ENCODE measurements at places on chromosomes 7 and 10.

DNA sequence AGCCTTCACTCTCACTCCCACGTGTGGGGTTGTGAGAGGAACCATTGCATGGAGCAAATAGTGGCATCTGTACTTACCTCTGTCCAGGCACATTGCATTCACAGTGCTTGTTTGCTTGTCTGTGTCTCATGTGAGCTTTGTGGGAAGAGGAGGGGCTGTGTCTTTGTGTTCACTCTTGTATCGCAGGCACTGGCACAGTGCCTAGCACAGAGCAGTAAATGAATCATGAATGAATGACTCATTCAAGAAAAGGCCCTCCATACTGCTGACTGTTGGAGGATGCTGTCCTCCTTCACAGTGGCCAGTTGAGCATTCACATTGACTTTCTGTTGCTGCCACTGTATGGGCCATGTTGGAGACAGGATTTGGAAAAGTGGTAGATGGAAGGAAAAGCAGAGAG is 125.3 kb downstream of the SORCS3 start:
- DNase-seq, result no peak

DNA sequence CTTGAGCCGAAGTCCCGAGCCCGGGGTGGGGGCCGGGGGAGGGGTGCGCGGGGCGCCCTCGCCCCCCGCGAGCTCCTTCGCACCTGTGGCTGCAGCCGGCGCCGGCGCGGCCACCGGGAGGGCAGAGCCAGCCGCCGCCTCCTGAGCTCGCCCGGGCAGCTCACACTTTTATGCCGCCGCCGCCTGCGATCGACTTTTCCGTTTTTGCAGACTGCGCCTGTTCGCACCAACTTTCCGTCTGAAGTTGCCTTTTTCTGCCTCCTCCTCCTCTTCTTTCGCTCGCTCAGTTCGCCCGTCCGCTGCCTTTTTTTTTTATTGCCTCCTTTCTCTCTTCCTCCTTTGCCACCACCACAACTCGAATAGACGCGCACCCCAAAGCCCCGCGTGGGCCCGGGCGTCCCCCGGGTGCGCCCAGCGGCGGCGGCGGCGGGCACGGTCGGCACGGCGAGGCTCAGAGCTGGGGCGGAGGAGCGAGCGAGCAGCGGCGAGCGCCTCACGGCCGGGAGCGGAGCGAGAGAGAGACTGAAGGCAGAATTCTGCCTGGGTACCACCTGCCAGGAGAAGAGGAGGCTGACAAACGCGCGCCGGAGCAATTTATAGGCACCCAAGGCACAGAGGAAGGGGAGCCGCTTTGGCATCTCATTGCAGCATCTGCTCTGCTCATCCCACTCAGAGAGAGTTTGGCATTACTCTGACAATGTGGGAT is at the start of gene C1QL3:
C1QL3 (minus strand) TSS at position 569 of the 706 bp plus-strand sequence. CDS start 814 bp downstream, outside the sequence.
- DNase-seq, result peak; percentile 20

DNA sequence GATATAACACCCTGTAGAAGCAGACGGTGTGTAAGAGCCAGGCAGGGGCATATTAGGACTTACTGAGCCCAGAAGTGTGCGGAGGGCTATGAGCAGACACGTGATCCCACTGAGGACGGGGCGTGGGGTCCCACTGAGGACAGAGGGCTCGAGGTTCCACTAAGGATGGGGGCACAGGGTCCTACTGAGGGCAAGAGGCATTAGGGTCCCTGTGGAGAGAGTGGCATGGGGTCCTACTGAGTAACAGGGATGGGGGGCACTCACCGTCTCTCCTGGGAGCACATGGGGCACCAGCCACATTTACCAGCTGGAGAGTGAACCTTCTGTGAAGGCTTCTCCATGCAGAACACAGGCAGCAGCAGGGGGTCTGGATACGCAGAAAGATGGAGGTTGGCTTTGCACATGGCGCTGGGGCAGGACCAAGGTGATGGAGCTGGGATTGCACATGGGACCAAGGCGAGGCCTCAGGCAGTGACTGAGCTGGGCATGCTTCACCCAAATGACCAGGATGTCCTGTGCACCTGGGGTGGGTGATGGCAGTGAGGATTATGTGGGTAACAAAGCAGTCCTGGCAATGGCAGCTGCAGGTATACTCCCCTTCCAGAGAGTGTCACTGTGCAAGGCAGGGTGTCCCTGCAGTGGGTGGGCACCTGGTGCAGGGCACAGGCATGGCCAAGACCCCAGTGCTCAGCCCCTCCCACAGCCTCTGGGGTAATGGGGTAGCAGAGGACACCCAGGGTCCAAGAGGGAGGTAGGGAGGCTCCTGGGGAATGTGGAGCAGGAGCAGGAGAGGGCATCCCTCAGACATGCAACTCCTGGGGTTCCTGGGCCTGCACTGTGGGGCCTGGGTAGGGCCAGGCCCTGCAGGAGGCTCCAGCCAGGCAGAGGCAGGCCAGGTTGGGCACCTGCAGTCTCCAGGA is 278.1 kb downstream of the TCERG1L start:
- DNase-seq, result no peak

GRCh38 chr10:99435986-99436638 is 5.7 kb upstream of the GOT1 start:
- no peak for DNase-seq

GRCh38 chr10:110326351-110327032 is 21.8 kb upstream of the SMNDC1 start:
- no peak for DNase-seq

- DNase-seq, result no peak
Observed at GRCh38 chr7:29197916-29198315, 3.3 kb downstream of the CHN2 start.

DNA sequence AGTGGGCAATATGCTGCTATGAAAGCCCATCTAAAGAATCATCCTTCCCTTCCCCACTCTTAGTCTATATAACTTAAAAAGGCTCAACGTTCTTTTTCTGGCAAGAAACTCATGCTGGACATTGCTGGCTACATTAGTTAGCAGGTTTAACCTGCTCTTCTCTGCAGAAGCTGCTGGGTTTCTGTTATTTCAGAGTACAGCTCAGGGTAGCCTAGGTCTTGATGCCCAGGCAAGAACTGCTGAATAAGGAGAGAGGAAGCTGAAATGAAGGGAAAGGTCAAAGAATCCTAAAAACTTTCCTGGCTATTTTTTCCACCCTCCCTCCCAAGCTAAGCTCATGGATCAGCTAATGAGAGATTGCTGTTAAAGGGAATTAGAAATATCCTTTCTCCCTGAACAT is 79.4 kb downstream of the ANKIB1 start:
- DNase-seq, result no peak

DNA sequence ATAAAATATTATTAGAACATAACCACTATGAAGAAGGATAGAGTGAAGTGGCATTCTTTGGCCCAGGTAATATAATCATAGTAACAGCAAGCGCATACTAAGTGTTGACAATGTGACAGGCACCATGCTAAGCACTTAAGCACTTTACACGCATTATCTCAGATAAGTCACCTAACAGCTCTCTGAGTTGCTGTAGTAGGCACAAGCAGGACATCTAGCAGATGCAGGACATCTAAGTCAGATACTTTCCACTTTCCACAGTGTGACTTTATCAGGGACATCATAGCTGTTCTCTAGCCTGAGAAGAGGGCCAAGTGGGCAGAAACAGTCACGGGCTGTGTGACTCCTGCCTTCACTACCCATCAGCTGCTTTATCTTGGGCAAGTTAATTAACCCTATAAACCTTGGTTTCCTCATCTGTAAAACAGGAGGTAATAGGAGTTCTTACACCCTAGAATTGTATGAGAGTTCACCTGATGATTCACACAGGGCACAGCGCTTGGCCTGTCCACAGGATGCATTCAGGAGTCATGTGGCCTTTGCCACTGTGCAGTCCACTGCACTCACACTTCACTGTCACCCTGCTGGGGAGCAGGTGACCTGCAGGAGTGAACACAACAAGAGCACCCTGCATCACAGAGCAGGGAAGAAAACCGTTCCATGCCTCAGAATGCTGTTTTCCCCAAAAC is 12.5 kb downstream of the LIPA start:
- DNase-seq, result no peak

DNA sequence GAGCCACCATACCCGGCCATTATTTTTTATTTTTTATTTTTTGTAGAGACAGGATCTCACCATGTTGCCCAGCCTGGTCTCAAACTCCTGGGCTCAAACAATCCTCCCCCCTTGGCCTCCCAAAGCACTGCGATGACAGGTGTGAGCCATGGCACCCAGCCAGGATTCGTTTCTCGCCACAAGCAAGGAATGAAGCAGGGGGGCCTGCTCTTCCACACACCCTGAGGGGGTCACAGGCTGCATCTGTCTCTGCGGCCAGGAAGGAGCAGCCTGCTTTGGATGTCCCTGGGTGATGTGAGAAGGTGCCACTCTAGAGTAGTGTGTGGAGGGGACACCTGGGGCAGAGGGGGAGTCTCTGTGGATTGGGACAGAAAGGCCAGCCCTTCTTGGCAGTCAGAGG is 61.3 kb upstream of the TNRC18 start:
- no peak for DNase-seq

DNA sequence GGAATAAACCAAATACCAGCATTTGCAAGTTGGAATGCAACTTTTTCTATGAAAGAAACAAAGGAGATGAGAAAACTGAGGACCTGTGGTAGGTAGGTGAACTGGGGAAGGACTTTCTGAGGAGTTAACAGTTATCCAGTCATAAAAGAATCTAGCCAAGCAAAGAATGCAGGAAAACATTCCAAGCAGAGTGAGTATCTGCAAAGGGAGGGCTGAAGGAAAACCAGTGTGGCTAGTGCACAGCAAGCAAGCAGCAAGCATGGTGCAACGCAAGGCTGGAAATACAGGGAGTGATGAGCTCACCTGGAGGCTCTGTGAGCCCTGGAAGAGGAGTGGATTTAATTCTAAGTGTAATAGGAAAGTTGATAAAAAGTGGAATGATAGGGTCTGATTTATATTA is 44.0 kb downstream of the RTKN2 start:
- DNase-seq, result no peak

- no peak for DNase-seq
Observed at GRCh38 chr10:69449841-69450240, 1.4 kb upstream of the TSPAN15 start.

DNA sequence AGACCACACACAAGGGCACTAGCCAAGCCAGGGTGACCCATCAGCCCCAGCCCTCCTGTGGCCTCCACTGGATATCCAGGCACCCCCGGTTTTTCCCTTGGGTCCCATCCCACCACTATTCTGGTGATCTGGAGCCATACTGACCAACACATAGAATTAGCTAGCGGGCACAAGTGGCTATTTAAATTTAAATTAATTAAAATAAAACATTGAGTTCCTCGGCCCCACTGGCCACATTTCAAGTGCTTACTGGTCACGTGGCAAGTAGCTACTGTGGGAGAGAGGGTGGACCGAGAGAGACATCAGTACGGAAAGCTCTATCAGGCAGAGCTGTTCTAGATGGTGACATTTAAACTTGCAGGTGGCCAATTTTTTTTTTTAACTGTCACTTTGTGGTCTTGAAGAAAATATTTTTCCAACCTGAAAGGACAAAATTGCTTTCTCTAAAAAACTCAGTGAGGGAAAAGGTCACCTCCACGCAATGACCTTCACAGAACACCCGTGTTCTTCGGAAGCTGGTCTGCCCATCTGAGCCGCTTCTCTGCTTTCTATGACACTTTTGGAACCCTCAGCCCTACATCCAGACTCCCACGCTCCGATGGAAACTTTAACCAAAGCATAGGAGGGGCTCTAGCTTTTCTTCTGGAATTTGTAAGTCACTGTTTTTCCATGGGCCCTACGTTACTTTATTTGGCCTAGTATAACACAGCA is 30.0 kb downstream of the HIPK2 start:
- no peak for DNase-seq

- DNase-seq, result no peak
Observed at GRCh38 chr10:107443813-107444212, 279.3 kb upstream of the SORCS1 start.

DNA sequence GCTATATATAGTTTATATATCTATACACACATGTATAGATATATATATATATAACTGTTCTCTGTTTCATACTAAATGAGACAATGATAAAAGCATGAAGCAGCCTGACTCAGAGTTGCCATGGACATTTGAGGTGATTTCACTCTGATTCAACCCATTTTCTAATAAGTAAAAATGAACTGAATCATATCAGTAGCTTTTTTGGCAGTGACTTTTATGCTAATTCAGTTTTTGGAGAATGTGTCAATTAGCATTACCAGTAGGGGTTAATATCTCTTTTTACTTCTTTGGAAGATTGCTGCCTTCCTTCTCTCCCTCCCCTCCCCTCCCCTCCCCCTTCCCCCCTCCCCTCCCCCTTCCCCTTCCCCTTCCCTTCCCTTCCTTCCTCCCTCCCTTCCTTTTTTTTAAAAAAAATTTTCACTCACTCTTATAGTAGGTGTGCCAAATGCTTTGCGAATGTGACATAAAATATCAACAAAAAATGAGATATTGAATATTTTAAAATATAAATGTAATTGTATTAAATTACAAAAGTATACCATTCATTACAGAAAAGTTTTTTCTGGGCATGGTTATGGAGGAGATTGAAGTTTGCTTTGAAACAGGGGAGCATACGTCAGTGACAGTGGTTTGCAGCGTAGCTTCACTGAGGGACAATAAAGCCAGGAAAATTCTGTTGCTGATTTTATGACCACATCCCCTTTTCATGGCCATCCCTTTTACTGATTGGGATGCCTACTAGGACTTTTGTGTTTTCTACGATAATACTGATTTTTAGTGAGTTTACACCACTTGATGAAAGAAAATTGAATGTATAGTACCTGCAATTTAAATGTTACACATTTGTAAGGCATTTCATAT is 64.0 kb upstream of the KLF6 start:
- no peak for DNase-seq

- no peak for DNase-seq
Observed at GRCh38 chr7:51223505-51223904, 93.1 kb downstream of the COBL start.

DNA sequence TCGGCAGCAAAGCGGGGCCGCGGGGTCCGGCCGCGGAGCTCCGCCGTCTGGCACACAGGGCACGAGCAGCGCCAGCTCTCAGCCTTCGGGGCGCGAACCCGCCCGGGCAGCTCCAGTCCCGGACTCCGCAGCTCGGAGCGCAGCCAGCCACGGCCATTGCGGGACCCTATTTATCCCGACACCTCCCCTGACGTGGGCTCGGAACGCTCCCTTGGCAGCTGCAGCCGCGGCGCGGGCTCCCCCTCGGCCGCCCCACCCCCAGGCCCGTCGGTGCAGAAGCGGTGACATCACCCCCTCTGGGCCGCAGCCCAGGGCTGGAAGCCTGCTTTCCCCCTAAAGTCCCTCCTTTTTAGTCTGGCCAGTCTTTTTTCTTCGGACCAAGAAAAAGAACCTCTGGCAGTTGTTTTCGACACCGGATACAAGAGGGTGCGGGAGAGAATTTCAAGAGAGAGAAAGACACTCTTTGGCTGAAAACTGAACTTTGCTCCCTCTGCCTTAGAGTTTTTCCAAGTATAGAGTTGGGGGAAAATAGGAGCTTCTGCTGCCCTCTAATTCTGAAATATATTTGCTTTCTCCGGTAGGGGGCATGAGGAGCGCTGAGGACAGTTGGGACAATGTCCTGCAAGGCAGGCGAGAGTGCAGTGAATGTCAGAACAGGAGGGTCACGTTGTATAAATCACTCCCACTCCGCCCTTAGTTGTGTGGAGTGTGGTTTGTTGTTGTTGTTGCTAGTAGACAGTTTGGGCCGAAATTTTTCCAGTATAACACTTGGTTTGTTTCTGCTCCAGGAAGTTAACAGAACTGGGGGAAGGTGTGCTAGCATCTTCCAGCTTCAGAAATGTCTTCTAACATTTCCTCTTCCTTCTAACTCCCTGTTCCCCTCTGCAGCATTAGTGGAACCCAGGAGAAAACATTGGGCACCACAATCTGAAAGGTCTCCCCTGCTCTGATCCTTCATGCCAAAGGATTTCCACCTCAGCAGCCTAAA is at the start of gene SFRP4:
SFRP4 (minus strand) TSS at position 145 of the 988 bp plus-strand sequence. CDS start 280 bp downstream, outside the sequence.
- no peak for DNase-seq
